Hepatic stellate cell (primary cell): ENCODE measurements at places on chromosomes 1 and 21.

DNA sequence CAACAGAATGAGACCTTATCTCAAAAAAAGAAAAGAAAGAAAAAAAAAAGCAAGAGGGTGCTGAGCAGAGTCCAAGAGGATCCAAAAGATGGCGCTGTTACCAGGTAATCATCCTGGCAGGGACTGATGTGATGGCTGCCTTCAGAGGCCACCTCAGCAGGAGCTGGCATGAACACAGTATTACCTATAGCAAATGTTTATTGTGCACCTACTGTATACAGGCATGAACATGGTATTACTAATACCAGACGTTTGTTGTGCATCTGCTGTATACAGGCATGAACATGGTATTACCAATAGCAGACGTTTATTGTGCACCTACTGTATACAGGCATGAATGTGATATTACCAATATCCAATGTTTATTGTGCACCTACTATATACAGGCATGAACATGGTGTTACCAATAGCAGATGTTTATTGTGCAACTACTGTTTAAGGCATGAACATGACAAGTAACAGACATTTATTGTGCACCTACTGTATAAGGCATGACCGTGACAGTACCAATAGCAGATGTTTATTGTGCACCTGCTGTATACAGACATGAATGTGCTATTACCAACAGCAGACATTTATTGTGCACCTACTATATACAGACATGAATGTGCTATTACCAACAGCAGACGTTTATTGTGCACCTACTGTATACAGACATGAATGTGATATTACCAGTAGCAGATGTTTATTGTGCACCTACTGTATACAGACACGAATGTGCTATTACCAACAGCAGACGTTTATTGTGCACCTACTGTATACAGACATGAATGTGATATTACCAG is 115.1 kb upstream of the TMEM51 start:
- DNase-seq: no peak

DNA sequence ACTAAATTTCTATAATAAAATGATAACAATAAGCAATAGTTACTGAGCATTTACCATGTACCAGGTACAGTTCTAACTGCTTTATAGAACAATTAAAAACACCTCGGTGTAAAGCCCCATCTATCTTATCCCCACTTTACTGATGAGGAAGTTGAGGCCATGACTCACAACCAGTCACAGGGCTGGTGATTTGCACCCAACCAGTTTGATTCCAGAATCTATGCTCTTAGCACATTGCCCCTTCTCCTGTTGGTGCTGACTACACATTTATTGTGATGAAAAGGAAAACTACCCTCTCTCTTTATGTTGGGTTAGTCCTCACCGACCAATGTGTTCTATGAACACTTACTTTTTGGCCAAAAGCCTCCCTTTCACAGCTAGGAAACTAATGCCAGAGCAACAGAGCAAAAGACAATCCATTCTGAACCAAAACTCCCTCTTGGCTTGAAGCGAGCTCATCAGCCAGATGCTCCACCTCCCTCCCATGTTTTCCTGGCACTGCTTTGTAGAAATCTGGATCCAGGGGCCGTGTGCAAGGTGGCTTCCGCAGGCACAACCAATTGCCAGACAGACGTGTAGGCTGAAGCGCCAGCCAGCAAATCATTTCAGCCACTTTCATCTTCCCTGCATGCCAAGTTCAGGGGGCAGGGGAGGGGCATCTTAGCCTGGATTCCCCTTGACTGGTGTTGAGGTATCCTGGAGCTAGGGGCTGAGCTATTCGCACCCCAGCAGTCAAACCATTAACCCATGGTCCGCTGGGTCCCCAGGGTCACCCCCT is 32.0 kb upstream of the SLC30A1 start:
- no peak for DNase-seq

DNA sequence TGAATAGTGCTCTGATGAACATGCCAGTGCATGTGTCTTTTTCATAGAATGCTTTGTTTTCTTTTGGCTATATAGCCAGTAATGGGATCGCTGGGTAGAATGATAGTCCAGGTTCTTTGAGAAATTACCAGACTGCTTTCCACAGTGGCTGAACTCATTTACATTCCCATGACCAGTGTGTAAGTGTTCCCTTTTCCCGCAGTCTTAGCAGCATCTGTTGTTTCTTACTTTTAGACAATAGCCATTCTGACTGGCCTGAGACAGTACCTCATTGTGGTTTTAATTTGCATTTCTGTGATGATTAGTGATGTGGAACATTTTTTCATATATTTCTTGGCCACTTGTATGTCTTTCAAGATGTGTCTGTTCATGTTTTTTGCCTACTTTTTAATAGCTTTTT is 784.5 kb downstream of the USP25 start:
- no peak for DNase-seq

- DNase-seq: no peak
Measured at GRCh38 chr1:180973369-180973768, 49.3 kb downstream of the STX6 start.

GRCh38 chr1:152343006-152343405 is 16.8 kb downstream of the FLG2 start:
- DNase-seq: no peak

- DNase-seq: no peak
Measured at GRCh38 chr1:163248064-163248463, 45.3 kb upstream of the RGS5 start.

DNA sequence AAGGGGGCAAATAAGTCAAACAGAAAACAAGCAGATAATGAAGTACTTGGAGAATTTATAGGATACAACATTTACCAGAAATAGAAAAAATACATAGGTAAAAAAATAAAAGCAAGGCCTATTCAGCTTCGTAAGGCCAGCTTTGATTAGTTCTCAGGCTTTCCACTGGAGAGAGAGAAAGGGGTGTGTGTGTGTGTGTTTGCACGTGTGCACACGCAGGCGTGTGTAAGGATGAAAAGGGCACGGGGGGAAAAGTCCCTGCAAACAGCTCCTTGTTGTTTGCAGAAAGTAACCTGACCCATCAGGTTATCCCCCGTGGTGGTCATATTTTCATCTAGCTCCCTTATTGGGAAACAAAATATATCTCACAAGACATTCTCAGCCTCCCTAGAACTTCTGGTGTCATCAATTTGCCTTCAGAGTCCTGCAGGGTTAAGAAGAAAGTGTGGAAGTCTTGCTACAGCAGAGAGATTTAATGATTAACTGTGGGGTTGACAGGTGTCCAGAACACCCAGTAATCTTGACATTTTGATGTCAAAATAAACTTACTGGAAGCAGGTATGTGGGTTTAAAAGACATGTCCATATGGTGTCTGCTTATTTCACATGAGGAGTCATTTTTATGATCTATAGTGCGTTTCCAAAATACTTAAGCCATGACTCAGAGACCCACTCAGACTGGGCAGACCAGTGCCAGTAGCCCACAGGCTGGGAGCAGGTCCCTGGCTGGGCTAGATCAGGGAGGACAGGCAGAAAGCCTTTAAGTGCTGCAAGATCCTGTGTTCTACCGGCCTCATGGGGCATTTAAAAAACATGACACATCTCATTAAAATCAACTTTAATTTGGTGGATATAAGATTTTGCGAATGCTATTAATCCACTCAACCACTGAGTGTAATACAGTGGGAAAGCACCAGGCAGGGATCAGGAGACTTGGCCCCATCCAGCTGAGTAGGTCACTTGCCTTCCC is 487.6 kb upstream of the CAMK1G start:
- no peak for DNase-seq

DNA sequence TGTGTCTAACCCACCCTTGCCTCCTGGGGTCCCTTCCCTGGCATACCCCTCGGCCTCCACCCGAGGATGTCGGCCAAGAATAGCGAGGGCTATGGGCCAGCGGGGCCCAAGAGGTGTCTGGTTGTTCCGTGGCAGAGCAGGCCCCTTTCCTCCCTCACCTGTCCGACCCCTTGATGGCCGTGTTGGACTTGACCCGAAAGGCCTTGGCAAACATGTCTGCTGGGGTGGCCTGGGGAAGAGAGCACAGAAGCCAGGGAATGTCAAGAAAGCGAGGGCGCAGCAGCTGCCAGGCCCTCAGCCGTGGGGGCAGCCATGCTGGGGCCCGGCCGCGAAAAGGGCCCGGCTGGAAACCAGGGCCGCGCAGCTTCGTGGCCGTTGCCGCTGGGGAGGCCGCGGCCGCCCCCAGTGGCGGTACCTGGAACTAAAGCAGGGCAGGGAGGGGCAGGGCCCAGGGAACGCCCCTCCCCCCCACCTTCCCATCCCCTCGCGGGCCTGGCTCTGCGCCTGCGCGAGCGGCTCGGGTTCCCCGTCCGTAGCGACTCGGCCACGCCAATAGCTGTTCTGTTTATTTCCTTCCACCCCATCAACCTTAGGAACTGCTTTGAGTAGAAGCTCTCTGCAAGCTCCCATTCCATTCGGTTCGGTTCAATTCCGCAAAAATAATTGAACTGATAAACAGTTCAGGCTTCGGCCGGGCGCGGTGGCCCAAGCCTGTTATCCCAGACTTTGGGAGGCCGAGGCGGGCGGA is at the start of gene EIF2D:
TSS of gene EIF2D (minus strand) at position 337 of the 748 bp plus-strand sequence. CDS start at position 214, 123 bp downstream.
- peak; percentile 99 for DNase-seq

DNA sequence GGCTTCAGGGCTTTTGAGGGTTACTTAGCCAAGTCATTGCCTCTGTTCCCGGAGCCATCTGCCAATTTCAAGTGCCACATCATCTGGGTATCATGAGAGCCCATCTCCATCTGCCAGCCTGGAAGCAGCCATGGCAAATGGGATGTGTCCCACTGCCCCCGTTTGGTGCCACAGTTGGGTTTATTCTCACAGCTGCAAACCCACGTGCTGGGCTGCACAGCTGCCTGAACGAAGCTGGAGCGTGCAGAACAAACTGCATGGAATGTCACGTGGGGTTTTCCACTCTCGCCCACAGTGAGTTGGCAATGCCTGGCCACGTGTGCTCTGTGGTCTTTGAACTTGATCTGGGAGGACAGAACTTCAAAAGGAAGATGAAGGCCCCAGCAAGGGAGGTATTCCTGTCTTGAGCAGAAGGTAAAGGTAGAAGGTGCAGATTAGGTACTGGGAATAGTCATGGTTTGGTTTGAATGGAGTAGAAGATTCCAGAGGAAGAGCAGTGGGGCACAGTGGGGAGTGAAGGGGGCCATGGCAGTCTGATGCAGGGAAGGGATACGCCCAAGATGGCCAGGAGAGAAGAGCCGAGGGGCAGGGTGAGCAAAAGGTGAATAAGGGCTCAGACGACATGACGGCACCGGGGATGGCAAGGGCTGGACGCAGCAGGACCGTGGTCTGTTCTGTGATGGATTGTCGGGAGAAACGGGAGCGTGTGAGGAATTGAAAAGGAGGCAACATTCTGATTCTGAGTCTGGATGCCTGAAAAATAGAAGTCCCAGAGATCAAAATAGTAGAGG is 222.0 kb downstream of the KAZN start:
- no peak for DNase-seq

DNA sequence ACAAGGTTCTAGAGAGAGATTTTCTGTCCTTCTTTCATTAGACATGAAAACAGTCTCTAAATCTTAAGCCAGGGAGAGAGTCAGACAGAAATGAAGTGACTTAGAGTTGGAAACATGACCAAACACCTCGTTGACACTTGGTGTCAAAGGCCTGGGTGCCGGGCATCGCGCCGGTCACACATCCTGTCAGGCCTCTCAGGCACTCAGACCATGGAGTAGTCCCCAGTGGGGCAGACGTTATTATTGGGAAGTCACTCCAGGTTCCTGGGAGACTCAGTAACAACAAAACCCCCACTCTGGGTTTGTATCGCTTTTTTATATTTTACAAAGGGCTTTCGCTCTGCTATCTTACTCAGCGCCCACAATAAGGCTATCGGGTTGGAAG is 25.8 kb downstream of the KCNN3 start:
- DNase-seq: no peak

DNA sequence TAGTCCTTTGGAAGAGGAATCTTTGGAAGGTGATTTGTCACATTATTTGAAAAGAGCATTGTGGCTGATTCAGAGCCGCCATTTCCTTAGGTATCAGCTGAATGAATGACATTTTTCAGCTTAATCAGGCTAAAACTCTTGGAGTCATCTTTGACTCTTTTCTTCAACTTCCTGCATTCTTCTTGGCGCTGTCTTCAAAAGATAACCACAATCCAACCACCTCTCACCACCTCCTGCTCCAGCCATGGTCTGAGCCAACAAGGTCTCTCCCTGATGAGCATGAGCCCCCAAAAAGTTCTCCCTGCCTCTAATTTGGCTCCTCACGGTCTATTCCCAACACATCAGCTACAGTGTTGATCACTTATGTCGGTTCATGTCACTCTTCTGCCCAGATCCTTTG is 297.6 kb upstream of the RUNX1 start:
- no peak for DNase-seq

DNA sequence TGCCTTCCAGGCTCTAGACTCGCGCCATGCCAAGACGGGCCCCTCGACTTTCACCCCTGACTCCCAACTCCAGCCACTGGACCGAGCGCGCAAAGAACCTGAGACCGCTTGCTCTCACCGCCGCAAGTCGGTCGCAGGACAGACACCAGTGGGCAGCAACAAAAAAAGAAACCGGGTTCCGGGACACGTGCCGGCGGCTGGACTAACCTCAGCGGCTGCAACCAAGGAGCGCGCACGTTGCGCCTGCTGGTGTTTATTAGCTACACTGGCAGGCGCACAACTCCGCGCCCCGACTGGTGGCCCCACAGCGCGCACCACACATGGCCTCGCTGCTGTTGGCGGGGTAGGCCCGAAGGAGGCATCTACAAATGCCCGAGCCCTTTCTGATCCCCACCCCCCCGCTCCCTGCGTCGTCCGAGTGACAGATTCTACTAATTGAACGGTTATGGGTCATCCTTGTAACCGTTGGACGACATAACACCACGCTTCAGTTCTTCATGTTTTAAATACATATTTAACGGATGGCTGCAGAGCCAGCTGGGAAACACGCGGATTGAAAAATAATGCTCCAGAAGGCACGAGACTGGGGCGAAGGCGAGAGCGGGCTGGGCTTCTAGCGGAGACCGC is 2.0 kb upstream of the OLIG2 start:
- DNase-seq: no peak

GRCh38 chr1:198628067-198628455 is 10.8 kb upstream of the PTPRC start:
- no peak for DNase-seq

GRCh38 chr1:26083208-26083607 is 15.8 kb upstream of the TRIM63 start:
- peak; percentile 42 for DNase-seq

DNA sequence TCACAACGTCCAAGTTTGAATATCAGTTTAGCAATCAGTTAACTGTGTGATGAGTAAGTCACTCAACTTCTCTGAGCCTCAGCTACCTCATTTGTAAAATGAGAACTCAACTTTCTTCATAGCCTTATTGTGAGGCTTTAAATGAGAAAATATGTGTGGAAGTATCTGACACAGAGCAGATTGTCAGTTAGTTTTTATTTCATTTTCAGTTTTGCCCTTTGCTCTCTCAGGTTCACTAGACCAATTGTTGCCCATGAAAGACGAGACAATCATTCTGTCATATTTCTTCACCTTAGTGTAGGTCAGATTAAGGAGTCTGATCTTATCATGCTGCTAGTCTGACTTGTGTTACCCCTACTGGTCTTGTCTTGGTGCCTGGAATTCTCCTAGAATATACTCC is 232.8 kb upstream of the PTBP2 start:
- no peak for DNase-seq
